Activated CD4-positive, CD25-positive, alpha-beta regulatory T cell (primary cell): ENCODE measurements at places on chromosomes 3 and 15.
A peak's percentile ranks its signal among the peaks of the same experiment; 100 is the strongest.

DNA sequence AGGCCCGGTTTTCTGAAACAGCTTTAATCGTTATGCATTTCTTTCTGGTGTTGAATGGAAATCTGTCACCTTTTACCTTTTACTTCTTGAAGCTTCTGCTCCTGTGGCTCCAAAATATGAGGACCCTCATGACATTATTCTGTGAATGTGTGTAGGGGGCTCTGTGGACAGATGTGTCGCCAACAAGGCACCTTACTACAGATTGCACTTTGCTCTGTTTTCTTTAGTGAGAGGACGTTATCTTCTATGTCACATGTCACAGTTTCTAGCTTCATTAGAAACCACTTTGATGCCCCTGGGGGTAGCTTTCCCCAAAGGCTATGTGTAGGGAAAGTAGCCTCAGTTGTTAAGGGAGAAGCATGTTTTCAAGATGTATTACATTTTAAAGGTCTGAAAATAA, 195.6 kb downstream of the ZNF621 start:
- no peak for DNase-seq

DNA sequence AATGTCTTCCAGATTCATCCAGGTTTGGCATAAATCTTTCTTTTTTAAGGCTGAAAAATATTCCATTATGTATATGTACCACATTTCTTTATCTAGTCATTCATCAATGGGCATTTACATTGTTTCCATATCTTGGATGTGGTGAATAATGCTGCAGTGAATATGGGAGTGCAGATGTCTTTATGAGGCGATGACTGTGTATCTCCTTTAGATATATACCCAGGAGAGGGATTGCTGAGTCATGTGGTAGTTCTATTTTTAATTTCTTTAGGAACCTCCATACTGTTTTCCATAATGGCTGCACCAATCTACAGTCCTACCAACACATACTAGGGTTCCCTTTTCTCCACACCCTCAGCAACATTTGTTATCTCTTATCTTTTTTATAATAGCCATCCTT, 96.3 kb downstream of the LRRC28 start:
- DNase-seq: no peak

DNA sequence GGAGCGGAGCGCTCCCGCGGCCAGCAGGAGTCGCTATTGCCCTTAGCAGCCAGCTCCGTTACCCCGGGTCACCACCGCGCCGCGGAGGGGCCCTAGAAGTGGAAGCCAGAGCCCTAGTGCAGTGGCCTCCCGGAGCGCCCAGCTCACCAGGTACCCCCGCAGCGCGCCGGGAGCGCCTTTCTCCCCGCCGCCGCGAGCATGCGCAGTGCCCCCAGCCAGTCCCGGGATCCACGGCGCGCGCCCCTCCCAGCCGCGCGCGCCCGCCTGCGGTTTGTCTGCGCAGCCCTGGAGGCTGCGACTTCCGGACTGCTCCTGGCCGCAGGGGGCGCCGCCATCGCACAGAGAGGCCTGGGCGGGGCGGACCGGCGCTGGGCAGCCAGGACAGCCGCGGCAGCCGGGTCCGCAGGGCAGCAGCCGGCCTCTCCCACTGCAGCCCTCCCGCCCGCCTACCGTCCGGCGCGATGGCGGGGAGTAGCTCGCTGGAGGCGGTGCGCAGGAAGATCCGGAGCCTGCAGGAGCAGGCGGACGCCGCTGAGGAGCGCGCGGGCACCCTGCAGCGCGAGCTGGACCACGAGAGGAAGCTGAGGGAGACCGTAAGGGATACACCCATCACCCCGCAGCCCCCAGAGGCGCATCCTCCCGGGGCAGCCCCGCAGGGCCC, 5.7 kb downstream of the TPM1 start:
- peak; percentile 74 for DNase-seq

DNA sequence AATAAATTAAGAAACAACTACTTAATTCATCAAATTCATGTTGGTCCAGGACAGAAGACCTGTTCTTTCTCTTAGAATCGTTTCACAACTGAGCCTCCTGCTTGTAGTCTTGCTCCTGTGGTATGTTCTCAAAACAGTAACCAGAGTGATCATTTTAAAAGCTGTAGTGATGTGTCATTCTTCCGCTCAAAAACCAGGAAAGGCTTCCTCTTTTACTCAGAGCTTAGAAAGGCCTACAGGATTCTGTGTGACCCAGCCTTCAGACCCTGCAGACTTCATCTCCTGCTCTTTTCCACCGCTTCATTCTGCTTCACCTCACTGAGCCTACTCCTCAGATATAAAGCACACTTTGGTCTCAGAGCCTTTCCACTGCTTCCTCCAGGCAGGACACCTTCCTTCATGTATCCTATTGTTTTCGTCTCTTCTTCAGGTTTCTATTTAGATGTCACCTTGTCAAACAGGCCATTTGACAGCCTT, 22.7 kb downstream of the ST6GAL1 start:
- no peak for DNase-seq

DNA sequence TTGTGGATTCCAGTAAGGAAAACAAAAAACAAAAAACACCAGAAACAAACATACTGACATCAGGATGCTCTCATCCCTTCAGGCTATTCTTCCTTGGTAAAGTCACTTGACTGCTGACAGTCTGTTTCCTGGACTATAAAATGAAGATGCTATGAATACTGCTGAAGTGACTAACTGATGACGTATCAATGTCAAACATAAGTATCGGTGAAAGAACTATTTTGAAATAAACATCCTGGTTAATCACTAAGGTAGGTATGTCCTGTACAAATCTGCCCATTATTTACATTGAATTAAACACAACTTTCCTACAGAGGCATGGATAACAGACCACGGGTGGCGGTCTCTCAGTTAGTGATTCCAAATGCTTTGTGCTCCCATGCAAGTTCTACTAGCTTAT, 45.9 kb downstream of the CHAC1 start:
- DNase-seq: no peak

GRCh38 chr3:195260280-195260905, 10.6 kb downstream of the XXYLT1 start:
- DNase-seq: no peak

DNA sequence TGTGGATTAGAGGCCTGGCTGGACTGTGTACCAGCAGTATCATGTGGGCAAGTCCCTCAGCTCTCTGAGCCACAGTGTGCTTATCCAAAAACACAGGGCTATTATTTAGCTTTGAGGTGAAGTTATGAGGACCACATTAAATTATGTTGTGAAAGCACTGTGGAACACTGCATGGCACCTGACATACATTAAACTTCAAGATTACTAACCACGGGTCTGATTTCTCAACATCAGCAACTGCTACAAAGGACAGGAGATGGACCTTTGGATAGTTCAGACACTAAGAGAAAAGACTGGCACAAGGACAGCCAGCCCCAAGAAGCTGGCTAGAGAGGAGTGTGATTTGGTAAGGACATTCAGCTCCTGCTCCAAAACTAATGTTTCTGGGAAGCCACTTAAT, 21.3 kb downstream of the CLK3 start:
- no peak for DNase-seq

DNA sequence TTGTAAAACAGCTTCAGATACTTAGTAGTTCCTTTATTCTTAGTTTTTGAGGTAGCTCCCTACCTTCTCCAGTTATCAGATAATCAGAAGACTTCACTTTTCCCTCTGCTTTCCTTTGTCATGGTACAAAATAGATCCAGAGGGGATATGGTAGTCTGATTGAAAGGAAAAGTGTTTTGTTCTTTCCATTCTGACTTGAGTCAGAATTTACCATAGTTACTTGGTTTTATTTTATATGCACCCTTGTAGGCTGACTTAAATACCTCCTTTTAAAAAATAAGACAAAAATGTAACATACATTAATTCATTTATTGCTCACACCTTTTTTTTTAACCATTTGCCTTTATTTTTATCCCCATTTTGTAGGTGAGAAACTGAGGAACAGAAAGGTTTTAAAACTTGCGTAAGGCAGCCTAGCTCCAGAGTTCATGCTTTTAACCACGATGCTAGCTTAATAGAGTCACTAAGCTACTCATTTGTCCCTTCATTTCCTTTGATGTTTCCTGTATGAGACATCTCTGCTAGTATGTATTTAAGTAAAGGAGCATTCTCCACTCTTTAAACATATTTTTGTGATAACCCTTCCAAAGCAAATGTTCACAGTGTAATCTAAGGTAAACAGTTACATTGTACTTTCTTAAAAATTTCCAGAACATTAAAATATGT, 187.5 kb downstream of the KLHL25 start:
- DNase-seq: no peak
